ENCODE measurements at places on chromosomes 1 and 21.
A peak's percentile ranks its signal among the peaks of the same experiment; 100 is the strongest.

GRCh38 chr1:246647113-246647512 is 77.1 kb upstream of the SCCPDH start:
- DNase-seq = peak; percentile 62

DNA sequence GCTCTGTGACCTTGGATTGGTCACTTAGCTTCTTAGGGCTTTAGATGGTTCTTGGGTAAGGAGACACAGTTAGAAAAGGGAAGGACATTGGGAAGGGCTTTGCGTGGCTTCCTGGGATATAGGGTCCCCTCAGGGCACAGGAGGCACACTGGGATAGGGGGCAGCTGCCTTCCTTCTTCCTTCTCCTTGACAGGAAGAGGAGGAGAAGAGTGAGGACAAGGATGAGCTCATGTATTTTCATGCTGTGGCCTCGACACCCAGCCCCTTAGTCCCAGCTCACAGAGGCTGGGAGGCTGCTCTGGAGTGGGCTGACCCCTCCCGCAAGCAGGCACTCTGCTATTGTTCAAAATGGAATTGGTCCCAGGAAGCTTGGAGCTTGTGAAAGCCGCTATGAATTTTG is 45.7 kb upstream of the POU3F1 start:
- DNase-seq = no peak

DNA sequence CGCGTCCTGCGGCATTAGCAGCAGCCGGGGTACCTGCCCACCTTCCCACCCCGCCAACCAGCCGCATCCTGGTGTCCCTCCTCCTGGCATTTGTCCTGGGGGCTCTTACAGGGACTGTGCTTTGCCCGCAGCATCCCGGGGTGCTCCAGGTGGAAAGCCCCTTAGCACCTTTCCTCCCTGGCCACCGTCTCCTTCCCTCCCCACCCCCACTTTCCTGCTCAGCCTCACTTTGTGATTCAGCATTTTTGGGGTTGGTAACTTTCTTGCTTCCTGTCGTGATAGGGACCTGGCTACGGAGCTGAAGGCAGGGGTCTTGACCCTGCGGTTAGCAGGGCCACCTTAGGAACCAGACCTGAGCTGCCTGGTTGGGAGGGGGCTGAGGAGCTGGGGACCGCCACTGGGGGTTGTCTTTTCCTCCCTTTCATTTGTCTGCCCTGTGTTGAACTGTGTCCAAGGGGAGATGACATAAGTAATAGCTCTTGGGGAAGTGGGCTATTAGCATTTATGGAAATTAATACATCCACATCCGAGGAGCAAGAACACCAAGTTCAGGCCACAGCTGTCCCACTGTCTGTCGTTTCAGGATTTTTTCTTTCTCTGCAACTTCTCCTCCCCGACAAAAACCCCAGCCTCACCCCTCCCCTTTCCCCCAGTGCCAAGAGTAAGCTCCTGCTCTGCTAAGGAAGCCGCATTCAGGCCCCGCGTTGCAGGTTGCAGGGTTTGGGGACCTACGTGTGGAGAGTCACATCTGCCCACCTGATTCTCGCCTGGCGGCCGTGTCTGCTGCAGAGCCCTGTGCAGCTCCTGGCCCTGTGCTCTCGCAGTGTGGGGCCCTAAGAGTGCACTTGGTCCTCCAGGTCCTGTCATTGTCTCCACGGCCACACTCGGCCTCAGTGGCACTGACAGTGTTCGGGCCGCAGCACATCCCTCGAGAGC is 1.6 kb upstream of the NPHP4 start:
- no peak for DNase-seq

GRCh38 chr21:28789523-28789922 is 203.2 kb downstream of the LTN1 start:
- DNase-seq = no peak

DNA sequence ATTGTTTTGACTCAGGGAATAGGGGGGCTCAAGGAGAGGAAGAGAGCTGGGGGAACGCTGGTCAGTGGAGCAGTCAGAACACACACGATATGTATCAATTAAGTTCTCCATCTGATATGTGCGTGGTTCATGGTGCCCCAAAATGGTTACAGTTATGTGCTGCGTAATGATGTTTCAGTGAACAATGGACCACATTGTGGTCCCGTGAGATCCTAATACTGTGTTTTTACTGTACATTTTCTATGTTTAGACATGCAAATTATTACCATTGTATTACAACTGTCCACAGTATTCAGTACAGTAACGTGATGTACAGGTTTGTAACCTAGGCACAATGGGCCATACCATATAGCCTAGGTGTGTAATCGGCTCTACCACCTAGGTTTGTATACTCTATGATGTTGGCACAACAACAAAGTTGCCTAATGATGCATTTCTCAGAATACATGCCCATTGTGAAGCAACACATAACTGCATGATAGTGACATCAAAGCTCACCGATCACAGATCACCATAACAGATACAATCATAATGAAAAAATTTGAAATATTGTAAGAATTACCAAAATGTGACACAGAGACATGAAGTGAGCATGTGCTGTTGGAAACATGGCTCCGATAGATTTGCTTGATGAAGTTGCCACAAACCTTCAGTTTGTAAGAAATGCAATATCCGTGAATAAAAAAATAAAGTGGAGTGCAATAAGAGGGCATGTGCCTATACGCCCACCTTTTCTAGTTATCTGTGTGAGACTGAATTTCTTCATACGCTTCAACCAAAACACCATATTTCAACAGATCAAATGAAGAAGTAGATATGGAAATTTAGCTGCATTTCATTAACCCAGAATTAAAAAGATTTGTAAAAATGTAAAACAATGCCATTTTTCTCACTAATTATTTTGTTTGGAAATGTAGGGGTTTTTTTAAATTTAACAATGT is 14.8 kb upstream of the TMEM54 start:
- DNase-seq = no peak

- no peak for DNase-seq
These were observed 79.5 kb downstream of the DISC1 start for GRCh38 chr1:231705806-231706760.

- no peak for DNase-seq
These were observed 272.3 kb downstream of the ADGRL2 start for GRCh38 chr1:82073071-82073470.

DNA sequence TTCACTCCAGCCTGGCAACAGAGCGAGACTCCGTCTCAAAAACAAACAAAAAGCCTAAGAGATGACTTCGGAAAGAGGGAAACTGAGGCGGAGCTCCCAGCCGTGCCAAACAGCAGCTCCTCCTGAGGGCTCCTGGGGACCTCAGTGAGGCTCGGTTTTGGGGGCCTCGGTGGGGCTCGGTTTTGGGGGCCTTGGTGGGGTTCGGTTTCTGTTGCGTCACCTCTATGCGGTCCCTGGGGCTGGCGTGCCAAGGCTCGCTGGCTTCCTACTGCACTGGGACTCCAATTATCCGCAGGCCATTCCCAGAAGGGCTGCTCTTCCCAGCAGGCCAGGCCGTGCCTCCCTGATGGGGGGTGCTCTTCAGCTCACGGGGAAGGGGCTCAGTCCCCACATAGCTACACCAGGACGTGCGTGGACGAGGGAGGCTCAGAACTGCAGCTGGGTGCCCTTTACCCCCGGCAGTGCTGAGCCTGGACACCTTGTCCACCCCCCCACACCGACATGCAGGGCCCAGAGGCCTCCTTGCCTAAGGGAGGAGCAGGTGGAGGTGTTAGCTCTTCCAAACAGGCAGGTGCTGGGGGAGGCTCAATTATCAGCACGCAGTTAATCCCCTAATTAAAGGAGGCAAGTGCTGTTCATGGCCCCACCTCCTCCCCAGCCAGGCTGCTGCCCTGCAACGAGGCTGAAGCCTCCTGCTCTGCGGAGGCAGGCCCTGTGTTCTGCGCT is 5.1 kb upstream of the C1orf159 start:
- DNase-seq = peak; percentile 43

GRCh38 chr1:13513895-13514546 is at the start of gene LRRC38:
LRRC38 (minus strand) TSS chr1:13514003; CDS start chr1:13513593, 410 bp downstream.
- peak; percentile 68 for DNase-seq

GRCh38 chr1:203075236-203076030 is 10.4 kb downstream of the MYOG start:
- DNase-seq = no peak

DNA sequence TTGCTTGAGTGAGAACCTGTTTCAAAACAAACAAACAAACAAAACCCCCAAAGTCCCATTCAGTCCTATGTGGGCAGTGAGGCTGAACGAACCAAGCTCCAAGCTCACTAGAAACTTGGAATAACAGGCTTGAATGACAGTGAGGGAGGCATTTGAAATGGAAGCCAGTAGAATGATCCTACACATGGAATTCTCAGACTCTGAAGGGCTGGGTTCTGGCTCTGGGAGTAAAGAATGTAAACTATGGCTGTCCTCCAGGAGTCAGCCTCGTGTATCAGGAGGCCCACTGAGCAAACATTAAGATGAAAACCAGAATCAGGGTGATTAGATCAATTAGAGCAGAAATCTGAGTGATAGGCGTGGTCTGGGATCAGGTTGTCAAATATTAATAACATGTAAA is 14.9 kb downstream of the PCP4L1 start:
- no peak for DNase-seq

GRCh38 chr1:7218210-7218832 is 433.1 kb downstream of the CAMTA1 start:
- no peak for DNase-seq

- no peak for DNase-seq
These were observed 150.2 kb downstream of the PRDM16 start for GRCh38 chr1:3219005-3219790.

- DNase-seq = no peak
These were observed 81.6 kb downstream of the CCDC185 start for GRCh38 chr1:223474804-223475203.

GRCh38 chr1:195697130-195697529 is 911.1 kb downstream of the KCNT2 start:
- DNase-seq = no peak

GRCh38 chr1:150415800-150416199 is 51.9 kb downstream of the RPRD2 start:
- no peak for DNase-seq

- peak; percentile 85 for DNase-seq
These were observed at the start of gene AGRN for GRCh38 chr1:1020000-1020404. AGRN (plus strand) TSS chr1:1020120; CDS start chr1:1020173, 53 bp downstream.

GRCh38 chr1:201816309-201816854 is 12.6 kb upstream of the IPO9 start:
- no peak for DNase-seq

DNA sequence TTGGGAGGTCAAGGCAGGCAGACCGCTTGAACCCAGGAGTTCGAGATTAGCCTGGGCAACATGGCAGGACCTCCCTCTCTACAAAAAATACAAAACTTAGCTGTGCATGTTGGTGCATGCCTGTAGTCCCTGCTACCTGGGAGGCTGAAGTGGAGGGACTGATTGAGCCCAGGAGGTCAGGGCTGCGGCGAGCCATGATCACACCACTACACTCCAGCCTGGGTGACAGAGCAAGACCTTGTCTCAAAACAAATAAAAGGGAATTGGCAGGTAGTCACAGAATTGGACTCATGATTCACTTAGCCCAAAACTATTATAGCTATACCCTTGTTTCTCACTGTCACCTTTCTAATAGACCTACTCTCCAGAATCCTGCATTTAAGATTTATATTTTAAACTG is 5.5 kb downstream of the TADA1 start:
- no peak for DNase-seq

DNA sequence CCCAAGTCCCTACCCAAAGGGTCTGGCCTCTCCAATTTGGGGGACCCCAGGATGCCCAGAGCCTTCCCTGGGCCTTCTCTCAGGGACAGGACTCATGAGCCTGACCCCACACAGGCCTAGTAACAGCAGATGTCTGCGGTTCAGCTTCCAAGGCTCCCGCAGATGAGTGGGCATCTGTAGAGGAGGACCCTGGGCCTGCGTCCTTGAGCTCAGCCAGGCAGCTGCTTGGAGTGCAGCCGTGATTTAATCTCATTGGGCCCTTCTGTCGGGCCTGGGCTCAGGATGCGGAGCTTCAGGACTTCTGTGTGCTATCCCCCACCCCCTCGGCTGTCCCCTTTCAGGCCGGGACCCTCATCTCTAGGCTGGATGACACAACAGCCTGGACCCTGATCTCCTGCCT is 35.4 kb downstream of the IGSF21 start:
- no peak for DNase-seq

DNA sequence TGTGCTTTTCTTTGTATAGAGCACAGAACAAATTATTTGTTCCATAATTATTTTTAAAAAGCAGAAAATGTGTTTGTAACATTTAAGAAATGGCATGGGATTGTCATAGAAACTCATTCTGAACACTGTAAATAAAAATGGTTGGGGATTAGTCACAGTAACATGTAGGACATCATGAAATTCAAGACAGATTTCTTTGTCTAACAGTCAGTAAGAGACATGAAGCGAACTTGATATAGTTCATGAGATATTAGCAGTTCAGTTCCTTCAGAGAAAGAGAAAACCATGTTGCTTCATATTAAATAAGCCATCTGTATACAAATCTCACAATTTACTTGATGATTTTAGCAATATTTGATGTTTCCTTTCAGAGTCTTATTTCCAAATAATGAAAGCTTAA is 19.7 kb downstream of the NFIA start:
- DNase-seq = no peak

DNA sequence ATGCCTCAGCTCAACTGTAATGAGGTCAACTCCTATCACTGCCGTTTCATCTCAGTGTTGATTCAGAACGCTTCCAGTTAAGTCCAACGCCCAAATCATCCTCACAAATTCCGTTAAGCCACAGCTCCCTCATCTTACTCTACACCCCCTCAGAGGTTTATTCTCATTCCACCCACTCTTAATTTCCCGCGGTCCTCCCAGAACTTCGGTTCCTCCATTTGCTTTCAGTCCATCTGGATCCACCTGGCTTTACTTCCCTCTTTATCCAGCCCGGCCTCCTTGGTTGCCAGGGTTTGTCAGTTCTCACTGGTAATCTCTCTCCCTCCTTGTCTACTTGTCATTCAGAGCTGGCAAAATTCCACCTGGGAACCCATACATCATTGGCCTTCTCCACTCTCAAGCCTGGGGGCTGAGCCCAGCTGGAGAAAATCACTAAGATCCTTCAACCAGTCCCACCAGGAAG is 51.3 kb upstream of the RUNX1 start:
- DNase-seq = no peak
